ENCODE measurements at places on chromosomes 16 and 17.

GRCh38 chr16:1687427-1688316 lies 9.6 kb downstream of the JPT2 start:
- DNase-seq, result no peak

DNA sequence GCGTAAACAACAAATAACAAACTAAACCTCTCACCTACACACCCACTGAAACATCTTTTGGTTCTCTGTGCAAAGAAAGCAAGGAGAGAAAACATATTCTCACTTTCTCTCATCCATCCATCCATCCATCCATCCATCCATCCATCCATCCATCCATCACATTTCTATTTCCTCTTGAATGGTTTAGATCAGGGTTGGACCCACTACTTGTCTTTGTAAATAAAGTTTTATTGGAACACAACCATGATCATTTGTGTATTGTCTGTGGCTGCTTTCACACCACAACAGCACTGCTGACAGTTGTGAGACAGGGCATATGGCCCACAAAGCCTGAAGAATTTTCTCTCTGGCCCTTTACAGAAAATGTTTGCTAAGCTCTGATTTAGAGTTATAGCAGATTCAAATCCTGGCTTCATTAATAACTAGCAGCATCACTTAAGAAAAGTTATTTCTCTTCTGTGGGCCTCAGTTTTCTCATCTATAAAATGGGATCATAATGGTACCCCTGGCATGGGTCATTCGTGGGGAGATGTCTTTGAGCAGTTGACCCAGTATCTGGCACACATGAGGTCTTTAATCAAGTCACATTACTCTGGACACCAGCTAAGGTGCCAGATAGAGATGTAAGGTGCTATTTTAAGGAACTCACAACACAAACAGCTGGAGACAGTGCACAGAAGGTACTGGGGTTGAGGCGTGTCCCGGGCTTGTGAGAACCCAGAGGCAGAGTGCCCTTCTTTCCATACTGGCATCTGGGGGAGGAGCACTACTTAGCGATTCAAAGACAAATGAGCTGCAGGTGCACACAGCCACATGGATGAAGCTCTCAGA lies 146.3 kb downstream of the CMIP start:
- no peak for DNase-seq

DNA sequence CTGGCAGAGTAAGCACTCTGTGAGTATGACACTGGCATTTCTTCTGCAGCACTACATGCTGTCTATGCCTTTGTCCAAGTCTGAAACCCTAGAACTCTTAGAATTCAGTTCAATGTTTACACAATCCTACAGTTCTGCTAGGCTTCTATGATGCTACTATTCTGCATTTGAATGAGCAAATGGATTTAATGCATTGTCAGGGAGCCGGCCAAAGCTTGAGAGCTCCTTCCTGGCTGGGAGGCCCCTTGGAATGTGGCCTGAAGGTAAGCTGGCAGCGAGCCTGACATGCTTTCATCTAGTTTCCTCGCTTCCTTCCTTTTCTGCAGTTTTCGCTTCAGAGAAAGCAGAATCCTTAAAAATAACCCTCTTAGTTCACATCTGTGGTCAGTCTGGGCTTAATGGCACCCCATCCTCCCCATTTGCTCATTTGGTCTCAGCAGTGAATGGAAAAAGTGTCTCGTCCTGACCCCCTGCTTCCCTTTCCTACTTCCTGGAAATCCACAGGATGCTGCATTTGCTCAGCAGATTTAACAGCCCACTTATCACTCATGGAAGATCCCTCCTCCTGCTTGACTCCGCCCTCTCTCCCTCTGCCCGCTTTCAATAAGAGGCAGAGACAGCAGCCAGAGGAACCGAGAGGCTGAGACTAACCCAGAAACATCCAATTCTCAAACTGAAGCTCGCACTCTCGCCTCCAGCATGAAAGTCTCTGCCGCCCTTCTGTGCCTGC lies at the start of gene CCL2:
Gene CCL2, plus strand, starts transcription at position 635 of the 730 bp plus-strand sequence. Its CDS starts 65 bp downstream, at position 700.
- DNase-seq, result no peak

GRCh38 chr17:51078009-51078592 lies 42.6 kb downstream of the SPAG9 start:
- DNase-seq, result no peak

DNA sequence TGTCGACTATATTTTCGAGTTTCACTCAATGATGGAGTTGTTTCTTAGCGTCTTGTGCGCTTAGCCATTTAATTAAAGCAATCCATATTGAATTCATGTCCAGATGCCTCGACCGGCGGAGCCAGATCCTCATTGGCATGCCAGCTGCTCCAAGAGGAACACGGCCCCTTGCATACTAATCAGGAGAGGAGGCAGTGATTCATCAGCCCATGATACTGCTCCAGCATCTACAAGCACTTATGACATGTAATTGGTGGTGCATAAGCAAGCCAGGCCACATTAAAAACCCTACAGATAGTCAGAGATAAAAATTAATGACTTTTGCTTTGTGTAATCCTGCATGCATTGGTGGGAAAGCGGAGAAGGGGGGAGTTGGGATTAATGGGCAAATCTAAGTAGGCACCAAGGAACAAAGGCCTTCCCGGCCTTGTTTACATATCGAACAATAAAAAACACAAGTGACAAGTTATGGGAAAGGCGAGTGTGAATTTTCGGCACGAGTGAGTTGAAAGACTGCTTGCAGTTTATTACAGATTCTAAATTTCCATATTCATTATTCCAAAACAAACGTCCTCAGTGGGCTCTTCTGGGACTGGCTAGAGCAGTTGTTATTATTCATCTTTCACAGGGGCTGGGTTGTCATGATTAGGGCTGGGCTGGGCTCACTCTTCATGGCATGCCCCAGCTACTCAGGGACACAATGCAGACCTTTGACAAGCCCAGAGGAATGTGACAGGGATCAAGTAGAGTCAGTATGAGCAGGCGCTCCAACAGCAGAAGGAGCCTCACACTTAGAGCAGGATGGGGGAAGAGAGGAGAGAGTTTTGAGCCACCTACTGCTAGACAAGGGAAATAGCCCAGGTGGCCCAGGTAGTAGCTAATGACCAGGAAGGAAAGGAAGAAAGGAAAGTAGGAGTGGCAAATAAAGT lies 281.7 kb upstream of the ZFHX3 start:
- no peak for DNase-seq
